ENCODE measurements at places on chromosomes 12 and 14. TPM values are rescaled to one million over a fixed set of nuclear protein-coding genes. Genes with fewer than 3 reads are reported as not detected.
A peak's percentile ranks its signal among the peaks of the same experiment; 100 is the strongest.

- no peak overlapping the region for H3K27ac ChIP-seq
- H3K36me3 ChIP-seq = no peaks in the 10 kb centered on the region
- no peak for DNase-seq
Observed at GRCh38 chr14:93939304-93940229, 12.4 kb downstream of the FAM181A start.

- no peak overlapping the region for H3K4me3 ChIP-seq
- DNase-seq = no peak
- peaks cover 3% of the 10 kb centered on the region for H3K36me3 ChIP-seq
- no peaks in the 10 kb centered on the region for H3K27me3 ChIP-seq
Observed at GRCh38 chr12:76242813-76243550, 105.2 kb downstream of the BBS10 start.

ALDH1L2 gene
- 153 TPM for total RNA-seq

GRCh38 chr14:64722842-64723447 is 18.7 kb downstream of the PLEKHG3 start:
- no peak overlapping the region for H3K4me3 ChIP-seq
- DNase-seq = peak; percentile 28
- no peaks in the 10 kb centered on the region for H3K27me3 ChIP-seq
- H3K4me1 ChIP-seq = peaks cover 87% of the 10 kb centered on the region

HOXC9 gene
- total RNA-seq = not detected

DNA sequence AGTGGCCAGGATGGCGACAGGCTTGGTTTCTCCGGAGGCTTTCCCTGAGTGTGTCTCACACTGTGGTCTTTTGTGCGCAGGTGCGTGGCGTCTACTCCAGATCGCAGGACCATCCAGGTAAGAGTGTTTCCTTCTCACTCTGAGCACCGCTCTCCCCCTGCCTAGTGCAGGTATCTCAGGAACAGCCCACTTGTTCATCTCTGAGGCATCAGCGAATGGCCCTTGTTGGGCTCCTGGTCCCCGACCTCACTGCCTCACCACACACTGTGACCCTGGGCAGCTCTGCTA is 781 bp downstream of the ADGRD1 start:
- peak overlapping the region; percentile 78 for H3K4me3 ChIP-seq
- H3K4me1 ChIP-seq = peaks cover 23% of the 10 kb centered on the region
- DNase-seq = no peak
- no peaks in the 10 kb centered on the region for H3K36me3 ChIP-seq
- no peak overlapping the region for H3K27ac ChIP-seq

GRCh38 chr12:60501124-60501729 is 905.4 kb downstream of the SLC16A7 start:
- DNase-seq = no peak
- H3K27me3 ChIP-seq = no peaks in the 10 kb centered on the region
- H3K4me3 ChIP-seq = no peak overlapping the region
- H3K27ac ChIP-seq = no peak overlapping the region

DNA sequence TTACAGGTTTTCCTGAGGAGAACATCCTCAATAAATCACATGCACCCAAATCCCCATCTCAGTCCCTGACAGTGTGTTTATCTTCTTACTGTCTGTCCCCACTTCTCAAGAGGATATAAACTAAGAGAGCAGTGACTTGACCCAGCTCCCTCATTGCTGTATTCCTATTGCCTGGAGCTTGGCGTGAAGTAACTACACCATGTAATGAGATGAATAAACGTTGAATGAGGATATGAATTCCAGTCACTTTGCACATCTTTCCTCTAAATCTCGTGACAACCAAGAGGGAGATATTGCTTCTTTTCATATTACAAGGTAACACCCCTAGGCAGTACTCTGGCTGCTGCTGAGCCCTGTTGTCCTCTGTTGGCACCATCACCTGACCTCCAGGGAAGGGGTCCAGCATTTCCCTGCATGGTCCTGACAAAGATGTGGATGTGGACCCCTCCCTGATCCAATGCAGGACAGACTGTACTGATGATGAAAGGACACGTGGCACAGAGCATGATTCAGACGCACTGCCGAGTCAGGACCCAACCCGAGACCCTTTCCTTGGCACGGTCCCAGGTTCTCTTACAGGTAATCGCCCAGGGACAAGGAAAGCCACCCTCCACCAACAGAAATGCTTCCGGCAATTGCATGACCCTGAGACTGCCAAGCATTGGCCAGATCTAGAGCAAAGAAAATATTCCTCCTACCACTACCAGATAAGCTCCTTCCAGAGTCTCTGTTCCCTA is 47.7 kb upstream of the CPM start:
- no peak overlapping the region for H3K4me3 ChIP-seq
- H3K36me3 ChIP-seq = peaks cover 2% of the 10 kb centered on the region
- H3K4me1 ChIP-seq = no peaks in the 10 kb centered on the region
- H3K27ac ChIP-seq = no peak overlapping the region
- H3K27me3 ChIP-seq = peaks cover 4% of the 10 kb centered on the region
- no peak for DNase-seq

BICD1 gene
- 31.3 TPM for total RNA-seq

ASB2 gene
- not detected for total RNA-seq

GRCh38 chr12:7667125-7667524 is 1.4 kb upstream of the APOBEC1 start:
- DNase-seq = no peak
- H3K36me3 ChIP-seq = no peaks in the 10 kb centered on the region
- no peak overlapping the region for H3K4me3 ChIP-seq
- H3K27ac ChIP-seq = no peak overlapping the region

DNA sequence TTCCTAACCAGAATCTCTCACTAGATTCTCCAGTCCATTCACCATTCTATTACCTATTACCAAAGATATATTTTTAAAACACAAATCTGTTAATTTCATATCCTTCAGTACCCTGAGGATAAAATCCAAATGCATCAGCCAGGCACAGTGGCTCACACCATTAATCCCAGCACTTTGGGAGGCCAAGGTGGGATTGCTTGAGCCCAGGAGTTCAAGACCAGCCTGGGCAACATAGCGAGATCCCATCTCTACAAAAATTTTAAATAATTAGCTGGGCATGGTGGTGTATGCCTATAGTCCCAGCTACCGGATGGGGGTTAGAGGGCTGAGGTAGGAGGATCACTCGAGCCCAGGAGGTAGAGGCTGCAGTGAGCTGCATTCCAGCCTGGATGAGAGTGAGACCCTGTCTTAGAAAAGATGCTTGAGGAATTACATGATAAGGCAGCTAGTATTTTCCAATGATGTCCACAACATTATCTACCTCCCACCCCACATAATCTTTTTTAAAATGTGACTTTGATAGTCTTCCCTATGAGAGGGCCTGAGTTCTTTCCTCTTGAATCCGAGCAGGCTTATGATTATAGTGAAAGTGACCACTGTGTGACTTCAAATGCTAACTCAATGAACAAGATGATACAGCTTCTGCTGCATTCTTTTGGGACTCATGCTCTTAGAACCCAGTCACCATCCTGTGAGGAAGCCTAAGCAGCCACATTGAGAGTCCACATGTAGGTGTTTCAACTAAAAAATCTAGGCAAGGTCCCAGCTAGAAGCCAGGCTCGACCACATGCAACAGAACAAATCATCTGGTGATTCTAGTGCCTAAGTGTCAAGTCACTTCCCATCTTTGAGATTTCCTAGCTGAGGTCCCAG is 18.0 kb downstream of the HECTD1 start:
- peaks cover 13% of the 10 kb centered on the region for H3K4me1 ChIP-seq
- no peaks in the 10 kb centered on the region for H3K36me3 ChIP-seq
- no peak overlapping the region for H3K27ac ChIP-seq
- no peaks in the 10 kb centered on the region for H3K27me3 ChIP-seq

DNA sequence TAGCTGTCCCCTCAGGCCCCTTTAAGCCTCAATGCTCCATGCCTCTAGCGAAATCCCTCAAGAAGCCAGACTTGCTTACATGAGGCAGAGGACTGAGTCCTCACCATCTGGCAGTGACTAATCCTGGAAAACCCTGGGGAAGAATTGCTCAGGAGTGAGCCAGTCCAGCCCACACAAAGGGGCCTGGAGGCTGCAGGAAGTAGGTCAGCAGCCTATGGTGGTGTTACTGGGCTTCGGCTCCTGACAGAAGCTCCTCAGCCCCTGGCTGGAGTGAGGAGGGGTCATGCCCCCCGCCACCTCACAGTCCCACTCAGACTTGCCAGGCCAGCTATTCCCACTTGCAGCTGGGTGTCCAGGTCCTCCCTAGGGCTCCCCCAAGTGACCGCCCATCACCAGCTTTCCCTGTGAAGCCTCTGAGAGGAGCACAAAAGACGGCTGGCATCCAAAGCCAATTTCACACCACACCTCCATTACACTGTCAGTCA is 250.5 kb downstream of the DPF3 start:
- DNase-seq = no peak
- no peak overlapping the region for H3K4me3 ChIP-seq
- H3K4me1 ChIP-seq = peaks cover 20% of the 10 kb centered on the region
- H3K27me3 ChIP-seq = no peaks in the 10 kb centered on the region
- H3K36me3 ChIP-seq = no peaks in the 10 kb centered on the region
- H3K27ac ChIP-seq = peak overlapping the region; percentile 93

GRCh38 chr14:74649167-74649566 is 37.1 kb upstream of the LTBP2 start:
- H3K36me3 ChIP-seq = no peaks in the 10 kb centered on the region
- no peaks in the 10 kb centered on the region for H3K27me3 ChIP-seq
- H3K27ac ChIP-seq = peak overlapping the region; percentile 27
- H3K4me3 ChIP-seq = no peak overlapping the region
- H3K4me1 ChIP-seq = peaks cover 62% of the 10 kb centered on the region
- no peak for DNase-seq

DNA sequence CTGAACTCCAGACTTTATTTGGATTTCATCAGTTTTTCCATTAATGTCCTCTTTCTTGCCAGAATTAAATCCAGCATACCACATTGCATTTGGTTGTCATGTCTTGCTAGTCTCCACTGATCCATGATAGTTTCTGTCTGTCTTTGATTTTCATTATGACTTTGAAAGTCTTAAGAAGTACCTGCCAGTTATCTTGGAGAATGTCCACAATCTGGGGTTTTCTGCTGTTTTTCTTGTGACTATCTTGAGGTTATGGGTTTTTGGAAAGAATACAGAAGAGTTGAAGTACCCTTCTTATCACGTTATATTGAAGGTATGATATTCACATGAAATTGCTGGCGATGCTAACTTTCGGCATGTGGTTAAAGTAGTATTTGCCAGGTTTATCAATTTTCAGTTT is 282.3 kb upstream of the PRICKLE1 start:
- H3K27me3 ChIP-seq = no peaks in the 10 kb centered on the region
- no peak overlapping the region for H3K4me3 ChIP-seq

- DNase-seq = no peak
- H3K4me3 ChIP-seq = no peak overlapping the region
- H3K36me3 ChIP-seq = no peaks in the 10 kb centered on the region
- H3K27me3 ChIP-seq = peaks cover 4% of the 10 kb centered on the region
- H3K27ac ChIP-seq = no peak overlapping the region
Observed at GRCh38 chr12:103177639-103178255, 220.3 kb downstream of the ASCL1 start.

DNA sequence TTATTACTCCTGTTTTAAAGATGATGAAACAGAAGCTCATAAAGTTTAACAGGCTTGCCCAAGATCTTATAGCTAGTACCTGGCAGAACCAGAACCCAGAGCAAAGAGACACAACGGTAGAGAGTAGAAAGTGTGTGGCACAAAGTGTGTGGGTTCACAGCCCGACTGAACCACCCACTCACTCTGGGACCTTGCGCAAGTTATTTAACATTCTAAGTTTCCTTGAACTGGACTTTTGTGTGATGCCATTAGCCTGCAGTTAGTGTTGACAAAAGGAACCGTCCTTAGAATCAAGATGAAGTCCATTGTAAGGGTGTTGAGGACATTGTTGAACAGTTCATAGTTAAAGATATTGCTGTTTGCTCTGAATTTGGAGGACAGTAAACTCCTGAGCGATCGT is 29.9 kb upstream of the RIC8B start:
- H3K4me1 ChIP-seq = peaks cover 12% of the 10 kb centered on the region
- no peak overlapping the region for H3K4me3 ChIP-seq
- H3K36me3 ChIP-seq = no peaks in the 10 kb centered on the region
- DNase-seq = no peak

DNA sequence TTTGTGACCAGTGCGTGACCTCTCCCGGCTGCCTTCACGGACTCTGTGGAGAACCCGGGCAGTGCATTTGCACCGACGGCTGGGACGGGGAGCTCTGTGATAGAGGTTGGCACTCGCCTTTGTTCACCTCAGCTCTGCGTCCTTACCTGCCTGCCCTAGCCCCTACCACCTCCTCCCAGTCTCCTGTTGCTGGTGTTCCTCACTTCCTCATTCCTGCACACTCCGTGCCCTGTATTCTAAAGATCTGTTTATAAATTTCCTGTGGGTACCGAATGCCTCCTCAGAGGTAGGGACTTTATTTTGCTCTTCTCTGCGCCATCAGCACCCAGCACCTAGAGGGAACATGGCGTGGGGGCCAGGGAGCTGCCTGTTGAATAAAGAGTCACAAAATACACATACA is 2.3 kb downstream of the DLK1 start:
- no peaks in the 10 kb centered on the region for H3K36me3 ChIP-seq
- H3K4me1 ChIP-seq = peaks cover 13% of the 10 kb centered on the region
- no peak for DNase-seq
- no peak overlapping the region for H3K4me3 ChIP-seq
- peaks cover 63% of the 10 kb centered on the region for H3K27me3 ChIP-seq

DNA sequence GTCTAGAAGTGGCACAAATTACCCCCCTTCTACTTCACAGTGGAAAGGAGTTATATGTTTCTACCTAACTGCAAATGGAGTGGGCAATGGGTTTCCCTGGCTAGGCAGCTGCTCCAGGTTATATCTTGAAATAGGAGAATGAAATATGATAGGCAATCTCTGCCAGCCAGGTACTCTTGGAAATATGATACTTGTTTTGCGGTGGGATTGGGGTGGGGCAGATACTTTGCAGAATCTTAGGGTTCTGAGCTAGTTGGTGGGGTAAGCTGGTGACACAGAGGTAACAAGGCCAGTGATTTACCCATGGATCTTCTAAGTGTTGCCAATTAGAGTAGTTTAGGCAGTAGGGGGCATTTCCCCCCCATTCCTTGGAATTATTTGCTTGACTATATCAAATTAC is 140.1 kb downstream of the ATP23 start:
- no peak for DNase-seq
- no peak overlapping the region for H3K4me3 ChIP-seq
- peaks cover 12% of the 10 kb centered on the region for H3K27me3 ChIP-seq
- no peaks in the 10 kb centered on the region for H3K36me3 ChIP-seq

Measured in chondrocyte (in vitro differentiated cells).